ENCODE measurements at places on chromosomes 1 and 21.

DNA sequence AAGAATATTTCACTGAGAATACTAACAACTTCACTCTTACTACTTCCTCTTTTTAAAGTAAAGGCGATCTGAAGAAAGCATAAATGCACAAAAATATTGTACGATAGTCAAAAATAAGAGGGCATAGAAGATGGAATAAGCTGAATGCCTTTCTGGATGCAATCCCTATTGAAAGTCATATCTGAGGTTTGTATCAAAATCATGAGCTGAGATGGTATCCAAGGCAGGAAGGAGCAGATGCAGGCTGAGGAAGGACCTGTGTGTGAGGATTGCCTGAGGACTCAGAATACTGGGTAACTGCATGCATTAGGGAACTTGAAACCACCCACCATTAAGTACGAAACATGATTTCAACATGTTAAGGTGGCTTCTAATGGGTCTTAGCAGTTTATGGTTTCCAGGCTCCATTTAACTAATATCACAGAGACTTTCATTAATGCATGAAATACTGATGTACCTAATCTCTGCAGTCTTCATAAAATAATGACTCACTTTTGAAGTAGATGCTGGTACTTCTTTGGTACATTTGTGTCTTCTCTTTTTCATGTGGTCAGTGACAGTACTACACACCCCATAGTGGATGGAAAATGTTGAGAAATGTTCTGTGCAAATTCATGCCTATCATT, 29.6 kb upstream of the RGS1 start:
- DNase-seq = no peak

DNA sequence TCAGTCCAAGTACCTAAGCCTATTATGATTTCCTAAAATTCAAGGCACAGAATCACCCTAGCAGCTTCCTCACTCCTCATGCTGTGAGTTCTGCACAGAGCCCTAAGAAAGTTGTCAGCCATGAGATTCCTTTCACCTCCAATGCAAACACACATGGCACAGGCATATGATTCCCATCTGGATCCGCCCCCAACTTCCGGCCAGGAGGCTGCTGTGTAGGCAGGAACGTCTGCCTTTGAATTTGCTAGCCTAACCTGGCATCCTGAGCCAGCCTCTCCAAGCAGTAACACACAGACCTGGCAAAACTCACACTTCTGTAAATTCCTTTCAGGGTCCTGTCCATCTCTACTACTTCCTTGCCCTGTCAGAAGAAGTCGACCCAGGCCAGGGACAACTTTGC, 521.1 kb upstream of the BEND5 start:
- no peak for DNase-seq

DNA sequence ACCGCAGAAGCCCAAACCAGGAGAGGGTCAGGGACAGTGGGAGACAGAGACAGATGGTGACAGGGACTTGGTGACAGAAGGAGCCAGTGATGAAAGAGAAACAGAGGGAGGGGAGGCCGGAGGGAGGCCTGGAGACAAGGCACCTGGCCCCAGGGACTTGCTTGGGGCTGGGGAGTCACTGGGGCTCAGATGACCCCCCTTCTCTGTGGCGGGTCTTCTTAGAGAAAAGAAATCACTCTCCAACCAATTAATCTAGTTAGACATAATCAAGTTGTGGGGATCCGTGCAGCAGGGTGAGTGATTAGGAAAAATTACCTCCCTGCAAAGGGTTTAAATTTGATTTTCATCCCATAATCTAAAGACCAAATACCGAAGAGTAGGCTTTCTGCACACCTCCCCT, 519.8 kb downstream of the PTPRU start:
- DNase-seq = no peak

- no peak for DNase-seq
Observed at GRCh38 chr1:23083714-23084480, 64.6 kb downstream of the KDM1A start.

DNA sequence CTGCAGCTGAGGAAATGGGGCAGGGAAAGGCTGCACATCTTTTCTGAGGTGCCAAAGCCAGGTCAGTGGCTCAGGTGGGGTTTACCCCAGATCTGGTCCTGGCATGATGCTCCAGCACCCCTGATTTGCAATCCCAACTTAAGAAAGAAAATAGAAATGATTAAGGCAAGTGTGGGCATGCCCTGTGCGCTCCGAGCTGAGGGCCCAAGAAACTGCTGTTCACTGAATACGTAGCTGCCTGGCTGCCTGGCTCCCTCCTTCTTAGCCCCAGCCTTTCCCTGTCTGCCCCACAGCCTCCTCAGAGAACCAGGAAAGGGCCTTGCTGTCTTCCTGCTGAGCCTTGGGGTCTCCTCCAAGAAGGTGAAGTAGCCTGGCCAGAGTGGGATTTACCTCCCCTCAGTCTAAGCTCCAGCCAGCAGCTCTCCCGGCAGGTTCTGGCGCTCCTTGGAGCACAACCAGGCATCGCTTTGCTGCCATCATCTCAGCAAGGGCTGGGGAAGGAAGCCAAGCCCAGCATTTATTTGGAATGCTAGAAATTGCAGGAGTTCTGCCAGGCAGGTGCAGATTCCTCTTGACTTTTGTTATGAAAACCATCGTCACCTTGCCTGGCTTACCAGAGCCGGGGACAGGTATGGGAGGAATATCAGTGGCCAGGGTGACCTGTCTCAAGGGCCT, 51.3 kb upstream of the SELENON start:
- DNase-seq = no peak

DNA sequence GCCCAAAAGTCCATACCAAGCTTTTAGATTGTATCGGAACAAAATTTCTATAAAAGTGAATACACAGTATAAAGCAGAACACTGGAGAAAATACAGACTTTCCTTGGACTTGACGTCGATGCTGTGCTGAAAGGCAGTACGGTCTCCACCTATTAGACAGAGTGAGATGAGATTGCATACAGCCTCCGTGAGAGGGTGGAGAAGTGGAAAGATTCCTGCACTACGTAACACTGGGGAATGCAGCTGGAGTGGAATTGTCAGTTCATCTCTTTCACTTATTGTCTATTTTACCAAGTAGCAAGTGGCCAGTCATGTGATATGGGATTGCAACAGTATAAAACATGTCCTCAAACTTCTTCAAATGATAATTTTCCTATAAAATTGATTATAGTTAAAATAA, 209.5 kb downstream of the ZP4 start:
- no peak for DNase-seq

DNA sequence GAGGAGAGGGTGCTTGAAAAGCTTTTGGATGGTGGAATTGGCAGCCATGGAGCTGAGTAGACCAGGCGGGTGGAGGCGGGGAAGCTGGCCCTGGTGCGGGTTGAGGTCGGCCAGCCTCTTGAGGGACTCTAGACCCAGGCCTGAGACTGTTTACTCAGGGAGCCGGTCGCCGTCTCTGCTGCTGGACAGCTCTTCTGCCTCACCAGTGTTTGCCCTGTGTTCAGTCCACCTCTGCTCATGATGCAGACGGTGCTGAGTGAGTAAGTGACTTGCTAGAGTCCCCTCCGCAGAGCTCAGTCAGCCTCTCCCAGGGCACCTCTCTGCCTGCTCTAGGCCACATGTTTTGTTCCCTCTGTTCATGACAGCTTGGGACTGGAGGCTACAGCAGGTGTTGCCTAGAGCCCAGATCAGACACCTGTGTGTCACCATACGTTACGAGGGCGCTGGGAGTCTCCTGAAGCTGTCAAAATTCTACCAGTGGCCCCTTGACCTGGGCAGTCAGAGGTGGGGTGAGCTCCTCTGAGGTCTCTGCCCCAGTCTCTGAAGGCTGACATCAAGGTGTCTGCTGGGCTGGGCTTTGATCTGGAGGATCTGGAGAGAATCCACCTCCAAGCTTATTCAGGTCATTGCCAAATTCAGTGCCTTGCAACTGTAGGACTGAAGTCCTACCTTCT, 73.5 kb upstream of the WNT4 start:
- peak; percentile 57 for DNase-seq

GRCh38 chr1:117359561-117360289, 7.5 kb upstream of the MAN1A2 start:
- DNase-seq = no peak

DNA sequence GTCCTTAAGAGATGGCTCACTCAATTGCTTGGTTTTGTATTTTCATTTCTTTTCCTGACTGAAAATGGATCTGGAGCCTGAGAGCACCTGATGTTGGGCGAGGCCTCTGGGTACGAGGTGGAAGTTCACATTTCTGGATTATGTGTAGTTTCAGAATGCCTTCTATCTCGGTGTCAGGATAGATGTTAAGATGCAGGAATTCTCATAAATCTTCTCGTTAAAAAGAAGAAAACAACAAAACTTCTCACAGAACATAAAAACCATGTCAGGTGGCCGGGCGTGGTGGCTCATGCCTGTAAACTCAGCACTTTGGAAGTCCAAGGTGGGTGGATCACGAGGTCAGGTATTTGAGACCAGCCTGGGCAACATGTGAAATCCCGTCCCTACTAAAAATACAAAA, 101.8 kb downstream of the RHOU start:
- no peak for DNase-seq

- DNase-seq = no peak
Observed at GRCh38 chr1:201838381-201838780, 9.4 kb downstream of the IPO9 start.

DNA sequence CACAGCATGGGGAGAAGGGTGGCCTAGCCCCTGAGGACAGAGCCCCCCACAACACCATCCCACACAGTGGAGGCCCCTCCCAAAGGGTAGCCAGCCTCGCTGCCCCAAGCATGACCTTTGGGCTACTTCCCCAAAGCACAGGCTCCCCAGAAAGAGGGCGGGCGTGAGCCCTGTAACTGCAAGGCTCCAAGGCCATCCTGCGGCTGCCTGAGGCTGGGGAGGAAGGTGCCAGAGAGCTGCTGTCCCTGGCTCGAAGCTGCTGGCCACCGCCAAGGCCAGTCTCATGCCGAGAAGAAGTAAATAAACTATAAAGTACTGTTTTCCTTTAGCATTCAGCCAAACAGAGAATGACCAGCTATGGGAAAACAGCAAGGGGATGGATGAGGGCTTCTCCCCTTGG, 27.5 kb downstream of the UBASH3A start:
- DNase-seq = no peak

DNA sequence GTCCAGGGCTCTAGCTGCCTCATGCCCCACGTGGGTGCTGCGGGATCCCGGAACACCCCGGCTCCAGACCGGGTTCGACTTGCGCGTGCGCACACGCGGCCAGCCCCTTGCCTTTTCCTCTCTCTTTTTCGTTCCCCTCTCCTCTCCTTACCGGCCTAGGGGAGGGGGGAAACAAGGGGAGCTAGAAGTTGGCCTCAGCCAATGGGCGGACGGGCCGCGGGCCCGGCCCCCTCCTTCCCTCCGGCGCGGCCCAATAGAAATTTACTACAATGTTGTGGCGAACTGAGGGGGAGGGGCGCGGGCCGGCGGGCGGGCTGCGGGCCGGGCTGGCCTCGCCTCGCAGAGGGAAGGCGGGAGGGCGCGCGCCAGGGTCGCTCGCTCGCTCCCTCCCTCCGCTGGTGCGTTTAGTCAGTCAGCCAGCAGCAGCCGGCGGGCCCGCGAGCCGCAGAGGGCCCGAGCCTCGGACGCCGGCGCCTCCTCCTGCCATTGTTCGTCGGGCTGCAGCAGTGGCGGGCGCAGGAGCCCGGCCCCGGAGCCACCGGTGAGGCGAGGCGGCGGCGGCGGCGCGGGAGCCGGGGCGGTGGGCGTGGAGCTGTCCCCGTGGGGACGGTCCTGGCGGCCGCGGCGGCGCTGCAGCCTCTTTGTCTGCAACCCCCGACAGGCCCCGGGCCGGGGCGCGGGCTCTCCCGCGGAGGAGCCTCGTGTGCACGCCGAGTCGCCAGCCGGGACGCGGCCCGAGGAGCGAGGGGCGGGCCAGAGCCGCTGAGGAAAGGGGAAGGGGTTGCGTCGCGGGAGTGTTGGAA, at the start of gene EPB41:
Gene EPB41, plus strand, starts transcription at position 342 of the 803 bp plus-strand sequence. CDS start 72,869 bp downstream, outside the sequence.
- DNase-seq = peak; percentile 96

DNA sequence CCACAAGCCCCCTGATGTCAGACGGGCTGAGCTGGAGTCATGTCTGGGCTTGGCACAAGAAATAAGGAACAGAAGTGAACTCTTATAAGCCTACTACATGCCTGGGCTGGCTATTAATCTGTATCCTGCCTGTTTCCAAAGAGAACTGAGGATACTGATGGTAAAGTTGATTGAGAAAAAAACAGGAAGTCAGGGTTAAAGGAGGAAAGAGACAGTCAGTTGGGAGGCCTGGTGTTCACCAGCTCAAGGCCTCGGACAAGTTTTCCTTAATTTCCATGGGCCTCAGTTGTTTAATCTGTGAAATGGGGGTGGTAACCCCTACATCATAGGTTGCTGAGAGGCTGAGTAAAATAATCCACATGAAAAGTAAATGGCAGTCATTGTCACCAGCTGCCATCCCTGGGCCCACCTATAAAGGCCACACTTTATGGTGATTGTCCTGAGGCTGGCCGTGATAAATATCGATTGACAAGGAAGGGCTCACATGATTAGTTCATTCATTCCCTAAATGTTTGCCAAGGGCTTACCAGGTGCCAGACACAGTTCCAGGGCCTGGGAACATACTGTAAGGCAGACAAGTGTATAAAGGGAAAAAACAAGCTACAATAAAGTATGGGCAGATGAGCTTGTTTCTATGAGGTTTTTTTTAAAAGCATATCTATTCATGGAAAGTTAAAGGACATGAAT, 2.8 kb downstream of the ALDH4A1 start:
- DNase-seq = no peak

DNA sequence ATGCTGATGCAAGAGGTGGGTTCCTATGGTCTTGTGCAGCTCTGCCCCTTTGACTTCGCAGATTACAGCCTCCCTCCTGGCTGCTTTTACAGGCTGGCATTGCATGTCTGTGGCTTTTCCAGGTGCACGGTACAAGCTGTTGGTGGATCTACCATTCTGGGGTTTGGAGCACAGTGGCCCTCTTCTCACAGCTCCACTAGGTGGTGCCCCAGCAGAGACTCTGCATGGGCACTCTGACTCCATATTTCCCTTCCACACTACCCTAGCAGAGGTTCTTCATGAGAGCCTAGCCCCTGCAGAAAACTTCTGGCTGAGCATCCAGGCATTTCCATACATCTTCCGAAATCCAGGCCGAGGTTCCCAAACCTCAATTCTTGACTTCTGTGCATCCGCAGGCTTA, 989.0 kb downstream of the PLA2G4A start:
- no peak for DNase-seq

- DNase-seq = no peak
Observed at GRCh38 chr21:41217671-41218385, 49.9 kb downstream of the BACE2 start.
